ENCODE measurements at places on chromosomes 16 and 17.
A peak's percentile ranks its signal among the peaks of the same experiment; 100 is the strongest.

DNA sequence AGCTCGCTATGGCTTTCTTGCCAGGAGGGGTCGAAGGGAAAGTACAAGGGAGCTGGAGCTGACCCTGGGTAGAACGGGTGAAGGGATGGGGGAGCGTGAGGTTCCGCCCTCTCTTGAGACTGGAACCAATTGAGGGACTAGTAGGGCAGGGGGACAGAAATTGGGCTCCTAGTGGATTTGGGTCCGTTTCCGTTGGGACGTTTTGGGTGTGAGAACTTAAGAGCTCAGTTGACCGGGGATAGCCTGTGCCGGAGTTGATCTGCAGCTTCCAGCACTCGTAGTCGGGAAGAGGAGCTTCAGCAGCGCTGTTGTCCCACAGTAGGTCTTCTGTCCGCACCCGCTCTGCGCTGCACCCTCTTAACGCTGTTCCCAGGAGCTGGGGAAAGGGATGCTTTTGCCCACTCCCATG lies 481 bp downstream of the CNTROB start:
- peak overlapping the region; percentile 74 for H3K4me3 ChIP-seq
- peaks cover 10% of the 10 kb centered on the region for H3K27me3 ChIP-seq
- H3K27ac ChIP-seq = peak overlapping the region; percentile 78
- H3K36me3 ChIP-seq = peaks cover 11% of the 10 kb centered on the region
- DNase-seq = peak; percentile 66
- peaks cover 22% of the 10 kb centered on the region for H3K4me1 ChIP-seq

DNA sequence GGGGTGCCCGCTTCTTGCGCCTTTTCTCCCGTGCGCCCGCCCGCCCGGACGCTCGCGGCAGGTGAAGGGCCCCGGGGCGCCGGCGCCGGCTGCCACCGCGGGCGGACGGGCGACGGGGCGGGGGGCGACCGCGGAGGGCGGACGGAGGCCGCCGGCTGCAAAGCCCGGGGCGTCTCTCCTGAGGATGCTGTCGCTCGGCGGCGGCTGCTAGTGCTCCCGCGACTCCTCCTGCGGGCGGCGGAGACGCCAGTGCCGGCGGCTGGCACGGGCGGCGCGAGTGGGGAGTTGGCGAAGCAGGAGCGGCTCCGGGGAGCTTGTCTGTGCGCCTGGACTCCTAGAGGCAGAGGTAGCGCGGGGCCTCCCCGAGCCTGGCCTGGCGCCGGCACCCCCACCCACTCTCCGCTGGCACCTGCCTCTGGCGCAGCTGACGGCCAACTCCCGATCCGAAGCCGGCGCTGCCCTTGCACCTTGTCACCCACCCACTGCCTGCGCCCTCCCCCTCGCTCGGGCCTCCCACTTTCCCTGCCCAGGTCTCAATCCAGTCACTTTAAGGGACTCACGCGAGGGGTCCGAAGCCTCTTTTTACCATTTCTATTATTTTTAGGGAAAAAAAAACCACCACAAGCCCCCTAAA lies at the start of gene FAM20A:
Gene FAM20A, minus strand, starts transcription at position 437 of the 634 bp plus-strand sequence. CDS start 701 bp downstream, outside the sequence.
- H3K4me1 ChIP-seq = peaks cover 17% of the 10 kb centered on the region
- DNase-seq = no peak
- H3K4me3 ChIP-seq = peak within 1 kb of the TSS; percentile 39
- no peaks in the 10 kb centered on the region for H3K36me3 ChIP-seq

GRCh38 chr17:63116967-63117830 lies 151.2 kb downstream of the TANC2 start:
- no peaks in the 10 kb centered on the region for H3K27me3 ChIP-seq
- no peak overlapping the region for H3K4me3 ChIP-seq
- H3K4me1 ChIP-seq = no peaks in the 10 kb centered on the region
- no peaks in the 10 kb centered on the region for H3K36me3 ChIP-seq
- no peak overlapping the region for H3K27ac ChIP-seq

- H3K4me1 ChIP-seq = no peaks in the 10 kb centered on the region
- H3K36me3 ChIP-seq = peaks cover 5% of the 10 kb centered on the region
- H3K27me3 ChIP-seq = no peaks in the 10 kb centered on the region
- no peak overlapping the region for H3K27ac ChIP-seq
- DNase-seq = no peak
- H3K4me3 ChIP-seq = no peak overlapping the region
Measured at GRCh38 chr16:74503412-74503811, 82.1 kb upstream of the CLEC18B start.

- no peak overlapping the region for H3K27ac ChIP-seq
- no peak overlapping the region for H3K4me3 ChIP-seq
- H3K27me3 ChIP-seq = no peaks in the 10 kb centered on the region
- H3K36me3 ChIP-seq = no peaks in the 10 kb centered on the region
- DNase-seq = peak; percentile 57
Measured at GRCh38 chr17:40247926-40248495, 28.9 kb downstream of the WIPF2 start.

GRCh38 chr16:2038382-2039231 lies 9.0 kb downstream of the NTHL1 start:
- no peaks in the 10 kb centered on the region for H3K27me3 ChIP-seq
- H3K4me1 ChIP-seq = peaks cover 54% of the 10 kb centered on the region
- no peak for DNase-seq

- no peaks in the 10 kb centered on the region for H3K27me3 ChIP-seq
- no peak overlapping the region for H3K4me3 ChIP-seq
- no peaks in the 10 kb centered on the region for H3K36me3 ChIP-seq
Measured at GRCh38 chr16:26605626-26606271, 461.0 kb upstream of the C16orf82 start.

- H3K36me3 ChIP-seq = no peaks in the 10 kb centered on the region
- no peaks in the 10 kb centered on the region for H3K4me1 ChIP-seq
- DNase-seq = no peak
- H3K27ac ChIP-seq = no peak overlapping the region
Measured at GRCh38 chr17:55340176-55340575, 75.4 kb downstream of the HLF start.

DNA sequence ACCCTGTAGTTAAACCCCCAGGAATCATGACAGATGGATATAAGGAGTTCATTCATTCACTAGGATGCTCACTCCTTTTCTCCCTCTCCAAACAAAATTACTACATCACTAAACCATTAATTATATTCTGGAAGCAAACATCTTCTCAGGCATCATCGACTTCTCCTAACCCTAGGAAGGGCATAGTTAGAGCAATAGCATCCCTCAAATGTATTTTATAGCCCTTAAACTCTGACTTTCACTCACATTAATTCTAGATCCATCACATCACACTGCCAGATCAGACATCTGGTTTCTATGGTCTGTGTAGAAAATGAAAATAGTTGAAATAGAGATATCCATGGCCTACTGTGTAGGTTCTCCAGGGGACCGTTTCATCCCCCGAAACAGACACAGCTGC lies 143.9 kb downstream of the HS3ST3A1 start:
- H3K27ac ChIP-seq = no peak overlapping the region
- H3K27me3 ChIP-seq = no peaks in the 10 kb centered on the region
- no peak overlapping the region for H3K4me3 ChIP-seq
- DNase-seq = no peak
- H3K4me1 ChIP-seq = no peaks in the 10 kb centered on the region
- H3K36me3 ChIP-seq = no peaks in the 10 kb centered on the region

GRCh38 chr16:11001611-11002010 lies 57.2 kb downstream of the CLEC16A start:
- H3K27ac ChIP-seq = no peak overlapping the region
- no peak for DNase-seq
- no peak overlapping the region for H3K4me3 ChIP-seq
- H3K4me1 ChIP-seq = no peaks in the 10 kb centered on the region
- H3K36me3 ChIP-seq = peaks cover 21% of the 10 kb centered on the region

GRCh38 chr17:36188891-36189306 lies 7.7 kb downstream of the CCL3L1 start:
- no peak overlapping the region for H3K4me3 ChIP-seq
- H3K4me1 ChIP-seq = no peaks in the 10 kb centered on the region
- DNase-seq = no peak
- H3K27me3 ChIP-seq = peaks cover 20% of the 10 kb centered on the region
- H3K27ac ChIP-seq = no peak overlapping the region

DNA sequence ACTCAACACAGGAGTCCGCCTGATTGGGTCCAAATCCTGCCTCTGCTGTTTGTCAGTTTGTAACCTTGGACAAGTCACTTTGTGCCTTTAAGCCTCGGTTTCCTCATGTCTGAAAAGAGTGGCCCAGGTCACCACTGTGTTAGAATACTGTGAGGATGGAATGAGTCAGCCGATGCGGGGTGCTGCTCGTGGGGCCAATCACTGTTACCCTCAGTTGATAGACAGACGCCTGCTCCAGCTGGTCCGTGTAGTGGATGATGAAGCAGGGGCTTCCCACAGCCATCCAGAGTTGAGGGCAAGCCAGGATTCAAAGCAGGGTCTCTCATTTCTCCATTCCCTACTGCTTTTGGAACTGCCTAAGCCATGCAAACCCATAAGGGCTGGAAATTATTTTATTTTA lies 5.8 kb downstream of the FBXL19 start:
- H3K4me1 ChIP-seq = peaks cover 27% of the 10 kb centered on the region
- peaks cover 38% of the 10 kb centered on the region for H3K36me3 ChIP-seq
- no peak overlapping the region for H3K27ac ChIP-seq
- no peak for DNase-seq
- no peak overlapping the region for H3K4me3 ChIP-seq

- no peaks in the 10 kb centered on the region for H3K27me3 ChIP-seq
- H3K4me1 ChIP-seq = no peaks in the 10 kb centered on the region
- H3K4me3 ChIP-seq = no peak overlapping the region
- H3K36me3 ChIP-seq = no peaks in the 10 kb centered on the region
Measured at GRCh38 chr16:31438414-31438813, 4.2 kb downstream of the ZNF843 start.

DNA sequence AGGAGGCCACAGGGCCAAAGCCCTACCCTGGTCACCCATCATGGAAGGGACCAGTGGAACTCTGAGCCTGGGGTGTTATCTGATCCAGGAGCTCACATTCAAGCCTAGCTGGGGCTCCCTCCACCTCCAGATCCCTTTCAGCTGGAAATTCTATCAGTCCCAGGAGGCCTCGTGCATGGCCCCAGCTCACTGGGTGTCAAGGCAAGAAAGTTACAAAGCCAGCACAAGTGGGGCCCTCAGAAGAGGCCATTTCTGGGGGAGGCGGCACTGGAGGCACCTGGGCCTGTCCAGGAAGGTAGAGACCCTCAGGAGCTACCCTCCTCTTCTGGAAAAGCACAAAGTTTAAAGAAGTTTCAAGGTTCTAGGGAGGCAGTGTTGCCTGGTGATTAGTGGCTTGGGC lies 4.8 kb downstream of the CA7 start:
- peaks cover 25% of the 10 kb centered on the region for H3K27me3 ChIP-seq
- no peaks in the 10 kb centered on the region for H3K36me3 ChIP-seq
- DNase-seq = no peak
- H3K27ac ChIP-seq = no peak overlapping the region

DNA sequence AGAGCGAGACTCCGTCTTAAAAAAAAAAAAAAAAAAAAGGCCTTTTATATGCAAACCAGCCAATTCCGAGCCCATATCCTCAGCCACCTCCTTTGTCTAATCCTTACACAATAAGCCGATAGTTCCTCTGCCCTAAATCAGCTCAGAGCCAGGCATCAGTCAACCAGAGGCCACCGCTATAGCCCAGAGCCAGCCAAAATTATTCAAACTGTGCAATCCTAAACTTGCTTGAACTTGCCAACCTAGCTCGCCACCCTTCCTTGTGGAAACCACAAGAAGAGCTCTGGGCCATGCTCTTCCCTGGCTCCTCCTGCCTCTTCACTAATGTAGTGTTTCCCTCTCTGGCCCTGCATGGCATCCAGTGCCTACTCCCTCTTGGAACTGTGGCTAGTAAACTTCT lies 17.7 kb downstream of the ITGAL start:
- H3K36me3 ChIP-seq = no peaks in the 10 kb centered on the region
- no peak for DNase-seq
- no peak overlapping the region for H3K4me3 ChIP-seq
- H3K4me1 ChIP-seq = no peaks in the 10 kb centered on the region
- peaks cover 3% of the 10 kb centered on the region for H3K27me3 ChIP-seq
- H3K27ac ChIP-seq = no peak overlapping the region

- H3K27me3 ChIP-seq = no peaks in the 10 kb centered on the region
- H3K36me3 ChIP-seq = no peaks in the 10 kb centered on the region
- H3K27ac ChIP-seq = no peak overlapping the region
- DNase-seq = no peak
- H3K4me3 ChIP-seq = no peak overlapping the region
Measured at GRCh38 chr17:13544292-13544691, 57.4 kb downstream of the HS3ST3A1 start.

DNA sequence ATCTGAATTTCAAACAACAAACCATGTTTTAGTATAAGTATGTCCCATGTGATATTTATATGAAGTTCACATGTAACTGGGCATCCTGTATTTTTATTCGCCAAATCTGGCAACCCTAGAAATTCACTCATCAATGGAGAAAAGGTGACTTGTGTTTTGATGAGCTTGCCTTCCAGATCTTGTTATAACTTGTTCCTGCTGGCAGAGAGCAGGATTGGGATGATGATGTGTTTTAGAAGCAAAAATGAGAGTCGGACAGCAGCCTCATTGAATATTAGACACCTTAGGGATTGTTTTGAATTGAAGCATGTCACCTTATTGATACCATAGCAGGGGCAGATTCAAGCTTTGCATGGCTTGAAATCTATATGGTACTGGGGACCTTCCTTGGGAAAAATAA lies 85.4 kb upstream of the MED13 start:
- H3K4me3 ChIP-seq = no peak overlapping the region
- no peaks in the 10 kb centered on the region for H3K36me3 ChIP-seq
- no peak overlapping the region for H3K27ac ChIP-seq
- H3K4me1 ChIP-seq = no peaks in the 10 kb centered on the region

GRCh38 chr16:19463468-19464315 lies 46.0 kb downstream of the TMC5 start:
- no peaks in the 10 kb centered on the region for H3K4me1 ChIP-seq
- H3K4me3 ChIP-seq = no peak overlapping the region
- H3K27me3 ChIP-seq = no peaks in the 10 kb centered on the region

- peaks cover 10% of the 10 kb centered on the region for H3K4me1 ChIP-seq
- H3K27me3 ChIP-seq = no peaks in the 10 kb centered on the region
- no peak overlapping the region for H3K4me3 ChIP-seq
- peak; percentile 14 for DNase-seq
- H3K36me3 ChIP-seq = no peaks in the 10 kb centered on the region
- no peak overlapping the region for H3K27ac ChIP-seq
Measured at GRCh38 chr16:49473773-49474172, 100.2 kb downstream of the C16orf78 start.

DNA sequence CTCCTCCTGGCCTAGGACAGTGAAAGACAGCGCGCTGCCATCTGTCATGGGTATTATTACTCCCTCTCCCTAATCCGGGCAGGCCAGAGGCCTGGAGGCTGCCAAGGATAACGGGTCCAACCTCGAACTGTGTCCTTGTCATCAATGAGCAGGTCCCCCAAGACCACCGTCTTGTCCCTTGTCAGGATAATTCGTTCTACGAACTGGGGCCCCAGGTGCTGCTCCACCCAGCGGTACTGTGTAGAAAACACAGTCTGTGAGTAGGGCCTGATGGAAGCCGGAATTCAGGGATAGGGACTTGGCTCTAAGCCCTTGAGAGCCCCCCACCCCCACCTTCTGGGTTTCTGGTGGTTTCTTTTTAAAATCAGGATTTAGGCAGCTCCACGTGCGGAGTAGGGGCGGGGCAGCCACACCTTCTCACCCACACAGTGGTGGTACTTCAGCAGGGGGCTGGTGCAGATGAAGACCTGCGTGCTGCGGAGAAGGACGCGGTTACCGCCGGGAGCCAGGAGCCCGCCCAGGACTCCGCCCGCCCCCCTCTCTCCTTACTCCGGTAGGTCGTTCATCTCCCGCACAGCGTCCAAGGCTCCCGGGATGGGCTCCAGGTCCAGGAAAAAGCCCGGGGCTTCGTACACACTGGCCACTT lies 787 bp downstream of the NT5C start:
- H3K36me3 ChIP-seq = no peaks in the 10 kb centered on the region
- H3K27me3 ChIP-seq = no peaks in the 10 kb centered on the region
- H3K4me3 ChIP-seq = peak overlapping the region; percentile 61
- DNase-seq = no peak
- no peaks in the 10 kb centered on the region for H3K4me1 ChIP-seq
